ENCODE measurements at places on chromosomes 6 and 20.

GRCh38 chr6:290111-290922, 2.0 kb upstream of the DUSP22 start:
- DNase-seq, result no peak

DNA sequence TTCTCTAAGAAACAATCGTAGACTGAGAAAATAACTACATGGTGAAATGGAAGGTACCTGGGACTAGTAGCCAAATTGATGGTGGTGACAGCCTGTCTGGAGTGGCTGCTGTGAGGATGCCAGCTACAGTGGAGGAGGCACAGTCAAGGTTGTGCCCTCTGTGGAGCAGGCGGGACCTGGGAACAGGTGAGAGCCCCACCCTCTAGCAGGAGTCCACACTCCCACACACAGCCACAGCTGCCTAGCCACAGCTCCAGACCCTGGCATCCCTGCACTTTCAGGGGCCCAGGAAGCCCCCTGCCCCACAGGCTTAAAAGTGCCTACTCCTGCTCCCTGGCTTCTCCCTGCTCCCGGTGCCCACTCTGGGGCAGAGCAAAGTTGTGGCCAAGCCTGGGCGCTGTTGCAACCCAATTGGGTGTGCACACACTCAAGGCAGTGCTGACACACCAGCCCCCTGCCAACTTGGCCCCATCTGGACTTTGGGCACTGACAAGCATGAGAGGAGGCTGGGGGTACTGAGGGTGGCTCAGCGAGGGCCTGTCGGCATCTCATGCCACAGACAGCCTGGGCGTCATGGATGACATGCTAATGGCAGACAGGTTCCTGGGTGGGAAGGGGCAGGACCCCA, 548.7 kb downstream of the TBC1D32 start:
- DNase-seq, result no peak

DNA sequence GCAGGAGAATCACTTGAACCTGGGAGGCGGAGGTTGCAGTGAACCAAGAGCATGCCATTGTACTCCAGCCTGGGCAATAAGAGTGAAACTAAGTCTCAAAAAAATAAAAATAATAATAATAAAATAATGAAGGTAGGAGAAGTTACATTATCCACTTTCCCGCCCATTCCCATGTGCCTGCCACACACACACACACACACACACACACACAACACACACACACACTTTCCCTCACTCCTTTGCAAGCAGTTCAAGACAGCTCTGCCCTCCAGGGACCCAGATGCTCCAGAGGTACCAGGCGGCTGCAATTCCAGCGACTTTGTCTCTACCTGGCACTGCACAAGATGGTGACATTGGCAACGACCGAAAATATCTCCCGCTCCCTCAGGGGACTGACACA, 224.8 kb upstream of the JARID2 start:
- DNase-seq, result no peak

DNA sequence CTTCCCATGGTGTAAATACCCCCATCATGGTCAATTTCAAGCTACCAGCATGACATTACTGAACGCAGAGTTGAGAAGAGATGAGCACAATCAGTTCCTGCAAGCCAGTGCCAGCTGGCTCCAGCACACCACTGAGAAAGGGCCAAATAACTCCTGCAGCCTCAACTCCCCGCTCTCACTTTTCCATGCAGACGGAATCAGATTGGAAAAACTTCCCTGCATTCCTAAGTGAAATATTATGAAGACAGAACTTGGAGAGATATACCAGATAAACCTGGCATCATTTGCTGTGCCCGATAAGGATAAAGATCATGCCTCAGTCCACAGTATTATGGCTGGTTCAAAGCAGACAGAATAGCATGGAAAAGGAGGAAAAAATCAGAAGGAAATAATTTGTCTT, 56.7 kb downstream of the FILIP1 start:
- no peak for DNase-seq

GRCh38 chr6:14380901-14381828, 263.6 kb downstream of the CD83 start:
- no peak for DNase-seq

DNA sequence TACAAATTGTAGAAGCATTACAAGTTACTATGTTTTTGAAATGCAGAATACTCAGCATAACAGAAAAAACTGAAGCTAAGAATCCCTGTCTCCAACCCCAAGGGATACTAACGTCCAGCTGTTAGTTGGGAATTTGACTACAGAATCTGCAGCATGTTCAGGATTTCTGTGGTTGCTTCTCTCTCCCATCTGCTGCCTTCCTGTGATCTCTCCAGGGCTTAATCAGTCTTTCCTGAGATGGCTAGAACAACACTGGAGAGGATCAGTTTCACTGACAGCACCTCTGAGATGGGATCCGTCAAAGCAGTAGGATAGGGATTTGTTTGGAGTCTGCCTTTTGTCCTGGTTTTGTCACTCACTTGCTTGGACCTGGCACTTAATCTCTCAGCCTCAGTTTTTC, 73.3 kb upstream of the NUP153 start:
- no peak for DNase-seq

DNA sequence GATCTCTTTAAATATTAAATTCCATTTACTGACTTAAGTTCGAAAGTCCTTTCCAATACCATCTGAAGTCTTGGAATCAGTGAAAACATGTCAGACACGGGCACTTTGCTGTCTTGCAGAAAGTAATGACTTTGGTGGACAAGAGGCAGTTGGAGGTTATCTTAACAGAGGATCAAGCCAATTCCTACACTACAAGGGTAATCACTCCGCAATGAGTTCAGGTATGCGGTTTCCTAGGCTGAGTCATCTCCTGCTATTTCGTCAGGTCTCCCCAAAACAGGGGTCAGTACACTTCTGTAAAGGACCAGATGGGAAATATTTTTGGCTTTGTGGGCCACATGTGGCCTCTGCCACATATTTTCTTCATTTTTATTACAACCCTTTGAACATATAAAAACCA, 656.6 kb downstream of the KIF16B start:
- DNase-seq, result no peak

DNA sequence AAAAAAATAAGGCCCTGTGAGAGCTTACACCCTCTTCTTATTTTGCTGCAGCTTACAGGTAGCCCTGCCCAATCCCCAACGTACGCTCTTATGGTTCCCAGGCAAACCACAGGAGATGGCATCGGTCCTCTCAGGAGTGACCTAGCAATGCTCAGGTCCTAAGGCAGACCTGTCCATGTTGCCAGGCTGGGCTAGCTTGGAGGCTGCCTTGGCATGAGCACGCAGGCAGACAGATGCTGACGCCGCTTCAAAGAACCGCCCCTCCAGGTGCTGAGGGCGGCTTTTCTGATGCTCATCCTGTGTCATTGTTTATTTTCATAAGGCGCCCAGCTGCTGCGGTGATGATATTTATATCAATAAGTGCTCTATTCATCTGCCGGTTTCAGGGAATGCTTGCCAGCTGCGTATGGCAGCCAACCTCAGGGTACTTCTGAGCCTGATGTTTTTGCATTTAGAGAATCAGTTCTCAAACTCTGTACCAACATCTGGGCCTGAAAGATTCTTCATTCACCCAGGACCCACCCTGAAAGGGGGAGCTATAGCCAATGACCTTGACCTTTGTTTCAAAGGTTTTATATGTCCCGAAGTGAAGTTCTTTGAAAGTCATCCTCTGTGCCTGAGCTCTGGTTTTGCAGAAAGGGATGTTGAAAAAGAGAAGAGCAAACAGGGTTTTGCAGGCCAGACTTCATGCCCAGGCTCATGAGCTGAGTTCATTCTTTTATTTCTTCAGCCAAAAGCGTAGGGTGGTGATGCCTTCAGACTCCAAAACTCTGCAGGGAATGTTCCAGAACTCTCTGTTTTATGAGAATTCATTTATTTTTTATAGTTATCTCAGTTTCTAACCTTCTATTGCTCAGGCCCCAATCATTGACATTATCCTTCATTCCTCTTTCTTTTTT, 475.6 kb upstream of the CHD6 start:
- DNase-seq, result no peak
